ENCODE measurements at places on chromosomes 3 and 15.

DNA sequence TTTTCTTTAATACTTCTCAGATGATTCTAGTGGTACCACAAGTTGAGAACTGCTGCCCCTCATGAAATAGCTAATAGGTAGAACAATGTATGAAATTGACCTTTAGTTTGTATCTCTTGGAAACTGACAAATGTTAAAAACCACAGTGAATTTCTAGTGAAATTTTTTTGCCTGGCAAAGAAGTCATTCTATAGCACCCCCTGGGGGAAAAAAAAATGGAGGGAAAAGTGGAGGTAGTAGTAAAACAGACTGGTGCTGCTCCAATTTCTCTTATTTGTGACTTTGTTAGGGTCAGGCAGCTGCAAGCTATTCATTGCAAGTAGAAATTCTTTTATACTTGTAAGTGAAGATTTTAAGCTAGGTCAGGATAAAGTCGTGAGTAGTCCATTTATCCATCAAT is 605.0 kb downstream of the NLGN1 start:
- H3K27me3 ChIP-seq: no peaks in the 10 kb centered on the region
- H3K27ac ChIP-seq: no peak overlapping the region
- no peak overlapping the region for H3K4me3 ChIP-seq

DNA sequence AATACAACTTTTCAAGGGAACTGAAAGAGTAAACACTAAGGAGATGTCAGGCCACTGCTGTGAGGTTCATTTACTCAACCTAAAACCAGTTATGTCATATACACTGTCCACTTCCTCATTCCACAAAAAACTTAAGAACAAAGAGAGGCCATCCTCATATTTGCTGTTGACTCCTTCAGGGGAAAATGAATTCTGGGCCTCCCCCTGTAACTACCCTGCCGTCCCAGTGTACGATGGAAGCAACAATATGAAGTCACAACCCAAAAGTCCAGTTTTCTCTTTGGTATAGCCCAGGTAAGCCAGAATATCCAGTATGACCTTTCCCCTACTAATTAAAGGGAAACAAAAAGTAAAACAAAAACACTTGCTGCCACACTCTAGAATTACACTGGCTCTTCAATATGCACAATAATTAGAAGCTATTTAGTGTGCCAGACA is 16.2 kb downstream of the CEP152 start:
- no peaks in the 10 kb centered on the region for H3K36me3 ChIP-seq
- no peak overlapping the region for H3K4me3 ChIP-seq
- DNase-seq: no peak
- no peaks in the 10 kb centered on the region for H3K4me1 ChIP-seq

DNA sequence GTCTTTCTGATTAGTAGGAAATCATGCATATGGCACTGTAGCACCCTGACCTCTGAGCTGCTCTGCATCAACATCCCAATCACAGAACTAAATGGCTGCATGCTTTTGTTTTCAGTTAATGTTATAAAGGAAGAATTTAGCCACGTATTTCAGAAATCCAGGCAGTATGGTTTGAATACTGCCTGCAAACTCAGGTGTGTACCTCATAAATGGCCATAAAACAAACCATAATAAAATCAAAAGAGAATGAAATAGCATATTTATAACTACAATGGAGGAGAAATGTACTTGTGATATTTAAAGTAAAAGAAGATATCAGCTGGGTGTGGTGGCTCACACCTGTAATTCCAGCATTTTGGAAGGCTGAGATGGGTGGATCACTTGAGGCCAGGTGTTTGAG is 94.5 kb downstream of the IL20RB start:
- H3K27me3 ChIP-seq: no peaks in the 10 kb centered on the region
- DNase-seq: no peak
- no peaks in the 10 kb centered on the region for H3K4me1 ChIP-seq
- no peak overlapping the region for H3K27ac ChIP-seq
- H3K36me3 ChIP-seq: no peaks in the 10 kb centered on the region

DNA sequence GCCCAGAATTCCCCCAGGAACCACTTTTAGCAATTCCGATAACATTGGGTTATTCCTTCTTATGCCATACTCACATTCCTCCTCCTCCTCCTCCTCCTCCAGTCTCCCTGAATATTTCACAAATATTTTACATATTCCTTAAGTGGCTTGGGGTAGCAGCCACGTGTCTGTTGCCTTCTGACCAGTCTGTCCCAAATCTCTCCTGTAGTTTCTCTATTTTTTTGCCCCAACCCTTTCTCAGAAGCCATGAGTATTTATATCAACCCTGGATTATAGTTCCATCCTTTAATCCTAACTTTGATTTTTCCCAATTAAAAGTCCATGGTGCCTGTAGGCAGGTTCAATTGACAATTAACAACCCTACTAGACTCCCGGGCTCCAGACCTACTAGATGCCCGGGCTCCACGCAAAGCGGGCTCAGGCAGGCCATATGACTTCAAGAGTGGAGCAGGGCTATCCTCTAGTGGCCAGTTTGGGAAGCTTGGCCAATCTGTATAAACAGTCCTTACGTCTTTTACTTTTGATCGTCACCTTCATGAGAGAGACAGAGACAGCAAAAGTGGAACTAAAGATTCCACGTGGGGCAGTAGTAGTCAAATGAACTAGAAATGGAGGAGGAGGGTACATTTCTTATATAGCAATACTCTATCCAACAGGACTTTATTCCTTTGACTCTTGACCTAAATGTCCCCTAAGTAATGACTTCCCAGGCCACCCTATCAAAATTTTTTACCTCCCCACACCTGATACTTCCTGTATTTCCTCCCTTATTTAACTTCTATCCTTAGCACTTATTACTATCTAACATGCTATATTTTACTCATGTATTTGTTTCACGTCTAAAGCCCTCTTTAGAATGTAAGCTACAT is 69.7 kb downstream of the USF3 start:
- H3K36me3 ChIP-seq: no peaks in the 10 kb centered on the region
- peaks cover 10% of the 10 kb centered on the region for H3K4me1 ChIP-seq
- H3K27ac ChIP-seq: no peak overlapping the region
- no peak for DNase-seq

- H3K4me3 ChIP-seq: no peak overlapping the region
- no peaks in the 10 kb centered on the region for H3K36me3 ChIP-seq
- no peaks in the 10 kb centered on the region for H3K4me1 ChIP-seq
- H3K27me3 ChIP-seq: no peaks in the 10 kb centered on the region
Observed at GRCh38 chr3:22861426-22861825, 341.7 kb upstream of the UBE2E2 start.

DNA sequence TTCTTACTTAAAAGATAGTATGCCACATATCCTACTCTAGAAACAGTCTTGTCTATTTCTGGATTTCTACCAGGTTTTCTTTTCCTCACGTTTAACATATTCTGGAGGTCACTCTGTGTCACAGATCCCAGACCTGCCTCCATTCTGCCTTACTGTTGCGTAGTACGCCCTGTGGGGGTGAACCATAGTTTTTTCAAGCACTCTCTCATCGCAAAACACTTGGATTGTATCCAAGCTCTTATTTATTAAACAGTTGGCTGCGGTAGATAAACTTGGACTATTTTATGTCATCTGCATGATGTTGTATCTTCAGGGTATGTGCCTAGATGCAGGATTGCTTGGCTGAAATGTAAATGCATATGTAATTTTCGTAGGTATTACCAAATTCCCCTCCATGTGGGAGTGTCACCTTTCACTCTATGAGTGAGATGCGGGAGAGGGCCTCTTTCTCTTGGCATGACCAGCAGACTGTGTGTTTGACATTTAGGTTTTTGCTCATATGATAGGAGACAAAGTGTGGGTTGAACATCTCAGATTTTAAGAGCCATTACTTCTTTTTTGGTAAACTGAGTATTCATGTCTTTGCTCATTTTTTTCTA is 55.8 kb downstream of the ABTB1 start:
- H3K4me1 ChIP-seq: no peaks in the 10 kb centered on the region
- H3K27ac ChIP-seq: no peak overlapping the region
- no peak overlapping the region for H3K4me3 ChIP-seq
- no peaks in the 10 kb centered on the region for H3K36me3 ChIP-seq
- no peaks in the 10 kb centered on the region for H3K27me3 ChIP-seq
